ENCODE measurements at places on chromosomes 11 and 22. TPM values are rescaled to one million over a fixed set of nuclear protein-coding genes. Genes with fewer than 3 reads are reported as not detected.

The MUC6 gene
- total RNA-seq = not detected

The MRPL16 gene
- 35.3 TPM for total RNA-seq

The ROBO3 gene
- 17.6 TPM for total RNA-seq

The PATE2 gene
- not detected for total RNA-seq

The ZC3H7B gene
- total RNA-seq = 56.4 TPM

The ELFN2 gene
- 7.0 TPM for total RNA-seq

The EML3 gene
- total RNA-seq = 43.8 TPM

The SMTNL1 gene
- 0.88 TPM for total RNA-seq

Measured in camera-type eye (tissue), 1 donor.